ENCODE measurements at places on chromosomes 3 and 15. TPM values are rescaled to one million over a fixed set of nuclear protein-coding genes. Genes with fewer than 3 reads are reported as not detected.

GRCh38 chr3:180871901-180872300 lies 40.6 kb upstream of the FXR1 start:
- DNase-seq, result no peak

- DNase-seq, result no peak
Observed at GRCh38 chr3:6737630-6738029, 123.3 kb upstream of the GRM7 start.

Gene TOPBP1
- 10.0 TPM for total RNA-seq

Gene GRIP2
- 37.0 TPM for total RNA-seq

Gene AMOTL2
- 53.9 TPM for total RNA-seq

Gene LTK
- total RNA-seq, result 1.5 TPM

- no peak for DNase-seq
Observed at GRCh38 chr3:58688574-58688973, 22.0 kb upstream of the FAM3D start.

GRCh38 chr15:84633311-84634227 lies 20.5 kb downstream of the WDR73 start:
- peak; percentile 86 for DNase-seq

DNA sequence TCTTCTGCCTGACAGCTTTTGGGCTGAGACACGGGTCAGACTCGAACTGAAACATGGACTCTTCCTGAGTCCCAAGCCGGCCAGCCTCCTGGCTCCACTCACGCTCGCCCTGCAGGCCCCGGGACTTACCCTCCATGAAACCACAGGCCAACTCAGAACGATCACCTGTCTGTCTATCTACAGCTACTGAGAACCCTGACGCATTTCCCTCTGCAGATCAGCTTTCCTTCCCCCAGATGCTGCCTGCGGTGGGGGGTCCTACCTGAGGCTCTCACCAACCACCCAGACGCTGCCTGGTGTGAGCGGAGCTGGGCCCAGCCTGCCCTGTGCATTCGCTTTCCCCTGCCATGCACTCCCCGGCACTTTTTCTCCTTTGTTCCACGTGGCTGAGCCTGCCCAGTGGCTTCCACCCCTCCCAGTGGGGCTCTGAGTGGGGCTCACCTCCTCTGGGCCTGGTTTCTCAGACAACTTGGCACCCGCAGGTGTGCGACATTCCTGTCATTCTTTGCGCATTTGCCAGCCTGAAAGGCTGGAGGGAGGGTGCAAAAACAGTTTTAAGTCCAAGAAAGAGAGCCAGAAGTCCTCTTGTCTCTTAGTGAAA lies 60.2 kb downstream of the PLXNA1 start:
- DNase-seq, result peak; percentile 25

Gene CLDN16
- total RNA-seq, result not detected

Gene ISLR2
- 2.2 TPM for total RNA-seq

Gene PCLAF
- total RNA-seq, result 0.20 TPM

- DNase-seq, result no peak
Observed at GRCh38 chr3:20575146-20575545, 389.1 kb upstream of the SGO1 start.

Gene TTLL13
- total RNA-seq, result 0.20 TPM
